RKO (cell line): ENCODE measurements at places on chromosomes 1 and 21.
A peak's percentile ranks its signal among the peaks of the same experiment; 100 is the strongest.

- DNase-seq, result no peak
These were observed 1.8 kb downstream of the ZNF362 start for GRCh38 chr1:33257772-33258712.

- no peak for DNase-seq
These were observed 107.5 kb downstream of the NEK7 start for GRCh38 chr1:198264282-198264681.

DNA sequence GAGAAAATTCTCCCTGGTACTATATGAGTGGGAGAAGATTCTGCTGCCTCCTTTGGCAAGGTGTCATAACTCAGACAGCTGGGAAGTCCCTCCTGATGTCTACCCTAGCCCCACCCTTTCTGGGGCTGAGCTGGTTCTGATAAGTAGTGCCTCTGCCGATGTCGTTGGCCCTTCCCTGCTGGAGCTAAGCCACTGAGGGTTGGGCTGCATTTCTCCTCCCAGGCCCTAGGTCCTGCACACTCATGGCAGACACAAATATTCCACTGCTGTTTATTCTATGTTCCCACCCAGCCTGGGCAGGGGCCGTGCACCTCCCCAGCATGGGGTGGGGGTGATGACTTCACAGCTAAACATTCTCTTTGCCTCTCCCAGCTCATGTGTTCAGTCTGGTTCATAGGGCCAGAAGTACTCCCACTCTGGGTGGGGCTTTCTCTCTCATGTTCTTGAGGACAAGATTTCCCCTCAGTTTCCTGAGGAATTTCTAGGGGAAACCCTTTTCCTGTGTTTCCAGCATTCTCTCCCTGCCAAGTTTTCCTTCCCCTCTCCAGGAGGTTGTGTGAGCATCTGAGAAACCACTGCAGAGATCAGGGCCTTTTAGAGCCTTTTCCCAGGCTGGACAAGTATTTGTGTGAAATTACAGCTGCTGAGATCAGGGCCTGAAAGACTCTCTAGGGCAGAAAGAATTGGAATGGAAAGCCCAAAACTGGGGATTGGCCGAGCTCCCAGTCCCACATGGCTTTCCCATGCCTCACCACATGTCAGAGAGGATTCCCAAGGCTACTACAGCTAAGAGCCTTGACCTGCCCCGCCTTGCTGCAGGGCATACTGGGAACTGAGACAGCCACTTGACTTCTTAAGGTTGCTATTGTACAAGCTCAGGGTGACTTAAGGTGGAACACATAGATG is 66.2 kb downstream of the ATP2B4 start:
- peak; percentile 46 for DNase-seq

- DNase-seq, result no peak
These were observed 35.7 kb upstream of the AGL start for GRCh38 chr1:99814373-99814900.

DNA sequence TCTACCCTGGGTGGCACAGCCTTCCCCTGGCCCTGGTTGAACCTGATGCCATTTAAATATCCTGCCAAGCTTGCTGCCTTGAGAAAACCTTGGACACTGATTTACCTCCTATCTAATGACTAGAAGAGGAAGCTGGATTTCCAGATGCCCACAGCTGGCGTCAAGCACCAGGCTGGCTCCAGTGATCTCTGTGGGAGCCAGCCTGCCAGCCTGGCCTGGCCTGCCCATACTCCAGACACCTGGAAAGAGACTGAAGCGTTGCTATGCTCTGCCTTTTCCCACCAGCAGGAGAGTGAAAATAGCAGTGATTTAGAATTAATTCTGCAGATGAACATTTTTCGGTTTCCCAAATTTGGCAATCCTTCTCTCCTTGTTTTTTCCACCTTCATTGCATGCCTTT is 11.5 kb upstream of the EIF4G3 start:
- DNase-seq, result no peak

DNA sequence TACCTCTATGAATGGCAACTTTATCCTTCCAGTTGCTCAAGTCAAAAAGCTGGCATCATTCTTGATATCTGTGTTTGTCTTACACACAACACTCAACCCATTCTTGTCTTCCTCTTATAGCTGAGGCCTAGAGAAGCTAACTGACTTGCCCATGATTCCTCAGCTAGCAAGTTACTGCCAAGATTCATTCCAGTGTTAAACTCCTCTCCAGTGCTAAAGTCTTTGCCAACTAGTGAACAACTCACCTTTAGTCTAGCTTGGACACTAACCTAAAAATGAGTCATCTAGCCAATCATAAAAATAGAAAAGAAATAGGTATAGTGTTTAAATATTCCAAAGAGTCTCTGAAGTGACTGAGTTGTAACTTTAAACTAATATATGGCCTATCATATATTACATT is 45.6 kb upstream of the RGS2 start:
- DNase-seq, result no peak

- DNase-seq, result no peak
These were observed 322.0 kb downstream of the CAMTA1 start for GRCh38 chr1:7107109-7107830.

DNA sequence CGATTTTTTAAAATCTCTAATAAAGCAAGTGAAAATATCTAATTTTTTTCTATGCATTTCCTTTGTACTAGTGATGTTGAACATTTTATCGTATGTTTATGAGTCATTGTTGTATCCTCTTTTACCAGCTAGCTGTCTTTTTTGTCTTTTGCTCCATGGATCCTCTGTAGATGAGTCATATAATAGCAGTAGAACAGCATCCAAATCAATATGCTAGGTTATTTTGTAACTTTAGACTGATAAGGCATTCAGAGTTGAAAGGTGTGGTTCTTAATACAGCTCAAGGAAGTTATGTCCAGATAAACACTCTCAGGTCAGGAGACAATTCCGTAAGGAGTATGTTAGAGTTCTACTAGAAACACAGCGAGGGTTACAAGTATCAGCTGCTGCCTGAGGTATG is 31.9 kb downstream of the MAP10 start:
- DNase-seq, result no peak

DNA sequence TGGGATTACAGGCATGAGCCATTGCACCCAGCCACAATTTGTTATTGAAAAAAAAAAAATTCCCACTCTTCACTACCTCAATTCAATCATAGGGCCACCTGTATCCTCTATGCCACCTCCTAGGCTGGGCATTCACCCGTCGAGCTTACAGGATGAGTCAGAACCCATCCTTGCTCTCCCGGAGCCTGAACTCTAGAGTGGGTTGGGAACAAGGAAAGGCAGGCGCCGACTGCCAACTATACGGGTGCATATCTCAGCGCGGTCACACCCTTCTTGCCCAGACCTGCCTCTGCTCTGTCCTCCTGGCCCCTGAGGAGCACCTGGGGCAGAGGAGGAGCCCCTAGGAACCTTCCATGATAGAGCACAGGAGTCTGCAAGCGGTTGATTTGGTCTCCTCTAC is 21.4 kb upstream of the LBR start:
- DNase-seq, result no peak

DNA sequence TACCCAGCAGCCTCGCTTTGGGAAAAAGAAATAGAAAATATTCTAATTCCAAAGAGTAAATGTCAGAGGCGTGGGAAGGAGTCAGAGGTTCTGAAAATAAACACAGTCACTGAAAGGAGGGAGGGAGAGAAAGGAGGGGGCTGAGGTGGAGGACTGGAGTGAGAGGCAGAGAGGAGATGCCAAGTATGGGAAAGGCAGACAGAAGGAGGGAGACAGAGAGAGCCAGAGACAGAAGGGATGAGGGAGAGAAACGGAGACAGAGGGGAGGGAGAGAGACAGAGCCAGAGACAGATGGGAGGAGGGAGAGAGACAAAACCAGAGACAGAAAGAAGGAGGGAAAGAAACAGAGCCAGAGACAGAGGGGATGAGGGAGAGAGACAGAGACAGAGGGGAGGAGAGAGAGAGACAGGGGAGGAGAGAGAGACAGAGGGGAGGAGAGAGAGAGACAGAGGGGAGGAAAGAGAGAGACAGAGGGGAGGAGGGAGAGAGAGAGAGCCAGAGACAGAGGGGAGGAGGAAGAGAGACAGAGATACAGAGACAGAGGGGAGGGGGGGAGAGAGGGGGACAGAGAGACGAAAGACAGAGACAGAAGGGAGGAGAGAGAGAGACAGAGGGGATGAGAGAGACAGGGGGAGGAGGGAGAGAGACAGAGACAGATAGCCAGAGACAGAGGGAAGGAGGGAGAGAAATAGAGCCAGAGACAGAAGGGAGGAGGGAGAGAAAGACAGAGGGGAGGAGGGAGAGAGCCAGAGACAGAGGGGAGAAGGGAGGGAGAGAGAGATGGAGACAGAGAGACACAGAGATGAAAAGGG is 525.5 kb downstream of the MATN1 start:
- DNase-seq, result no peak

DNA sequence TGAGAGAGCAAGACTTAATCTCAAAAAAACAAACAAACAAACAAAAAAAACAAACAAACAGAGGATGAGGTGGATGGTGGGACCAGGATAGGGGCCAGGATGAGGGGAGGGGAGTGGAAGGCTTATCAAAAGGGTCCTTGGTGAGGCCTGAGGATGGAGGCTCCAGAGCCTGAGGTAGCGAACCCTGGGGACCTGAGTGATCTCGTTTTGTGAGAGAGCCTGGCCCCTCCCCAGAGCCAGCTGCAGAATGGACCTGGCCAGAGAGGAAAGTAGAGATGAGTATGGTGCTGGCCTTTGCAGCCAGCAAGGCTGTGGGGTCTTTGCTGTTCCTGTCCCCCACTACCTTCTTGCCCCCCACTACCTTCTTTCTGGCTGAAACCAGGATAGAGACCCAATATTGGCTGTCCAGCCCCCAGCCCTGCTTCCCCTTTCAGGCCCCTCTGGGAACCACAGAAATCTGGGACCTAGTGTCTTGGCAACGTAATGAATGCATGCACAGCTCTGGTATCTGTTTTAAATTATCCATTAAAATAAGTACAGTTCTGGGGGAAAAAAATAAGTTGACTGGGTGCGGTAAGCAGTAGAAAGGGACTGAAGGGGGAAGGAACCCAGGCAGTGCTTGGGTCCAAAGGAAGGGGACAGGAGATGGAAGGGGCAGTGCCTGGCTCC is 1.1 kb upstream of the LMNA start:
- no peak for DNase-seq

DNA sequence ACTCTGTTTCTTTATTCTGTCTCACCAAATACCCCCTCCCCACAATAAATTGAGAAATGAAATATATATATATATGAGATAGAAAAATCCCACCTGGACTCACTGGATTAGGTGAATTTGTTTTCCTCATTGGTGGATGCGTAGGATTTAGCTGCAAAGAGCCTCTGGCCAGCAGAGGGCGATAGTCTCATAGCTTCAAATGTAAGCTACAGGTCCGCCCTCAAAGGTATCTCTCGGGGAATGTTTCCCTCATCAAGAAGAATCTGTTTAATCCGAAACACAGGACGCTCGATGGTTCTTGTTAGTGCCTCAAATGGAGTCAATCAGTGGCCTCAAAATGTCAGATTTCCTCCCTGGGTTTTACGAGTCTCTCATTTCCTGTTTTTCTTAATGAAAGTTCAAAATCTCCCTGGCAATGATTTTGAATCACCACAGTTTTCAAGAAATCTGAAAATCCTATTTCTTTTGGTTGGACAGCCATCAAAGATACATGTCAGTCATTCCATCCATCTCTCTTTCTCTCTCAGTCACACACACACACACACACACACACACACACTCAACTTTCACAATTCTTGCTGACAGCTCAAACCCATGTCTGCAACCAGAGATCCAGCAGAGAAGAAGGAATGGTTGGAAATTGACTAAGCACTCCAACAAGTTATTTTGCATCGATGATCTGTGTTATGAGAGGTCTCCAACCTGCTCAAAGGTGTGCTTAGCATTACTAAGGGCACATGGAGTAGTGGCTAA is 13.9 kb upstream of the CAMK1G start:
- peak; percentile 75 for DNase-seq

- DNase-seq, result no peak
These were observed 31.6 kb downstream of the MAPKAPK2 start for GRCh38 chr1:206716159-206716869.

DNA sequence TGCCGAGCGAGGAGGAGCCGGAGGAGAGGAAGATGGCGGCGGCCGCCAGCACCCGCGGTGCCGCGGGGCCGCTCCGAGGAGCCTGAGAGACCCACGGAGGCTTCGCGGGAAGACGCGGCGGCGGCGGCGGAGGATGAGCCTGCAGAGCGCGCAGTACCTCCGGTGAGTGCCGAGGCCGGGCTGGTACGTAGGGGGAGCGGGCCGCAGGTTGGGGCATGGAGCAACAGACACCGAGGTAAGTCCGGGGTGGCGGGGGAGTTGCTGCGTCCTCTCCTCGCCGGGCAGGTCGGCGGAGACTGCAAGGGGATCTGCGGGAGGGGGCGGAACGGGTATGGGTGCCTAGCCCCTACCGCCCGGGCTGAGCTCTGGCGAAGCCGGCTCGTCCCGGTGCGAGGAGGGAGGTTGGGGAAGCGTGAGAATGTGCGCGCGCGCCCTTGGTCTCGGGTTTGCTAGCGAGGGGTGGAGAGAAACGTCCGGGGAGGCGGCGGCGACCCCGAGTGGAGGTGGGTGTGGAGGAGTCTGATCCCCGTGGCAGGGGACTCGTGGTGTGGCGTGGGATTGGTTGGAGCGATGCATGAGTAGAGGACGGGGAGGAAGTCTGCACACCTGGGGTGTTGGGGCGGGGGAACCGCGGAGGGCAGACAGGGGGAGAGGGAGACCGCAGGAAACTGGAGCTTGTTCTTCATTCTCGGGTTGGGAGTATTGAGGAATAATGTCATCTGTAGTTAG is at the start of gene SMG7:
TSS of gene SMG7 (plus strand) at position 12 of the 729 bp plus-strand sequence. CDS start at position 134, 122 bp downstream.
- DNase-seq, result peak; percentile 38
